ENCODE measurements at places on chromosomes 11 and 22. TPM values are rescaled to one million over a fixed set of nuclear protein-coding genes. Genes with fewer than 3 reads are reported as not detected.

DNA sequence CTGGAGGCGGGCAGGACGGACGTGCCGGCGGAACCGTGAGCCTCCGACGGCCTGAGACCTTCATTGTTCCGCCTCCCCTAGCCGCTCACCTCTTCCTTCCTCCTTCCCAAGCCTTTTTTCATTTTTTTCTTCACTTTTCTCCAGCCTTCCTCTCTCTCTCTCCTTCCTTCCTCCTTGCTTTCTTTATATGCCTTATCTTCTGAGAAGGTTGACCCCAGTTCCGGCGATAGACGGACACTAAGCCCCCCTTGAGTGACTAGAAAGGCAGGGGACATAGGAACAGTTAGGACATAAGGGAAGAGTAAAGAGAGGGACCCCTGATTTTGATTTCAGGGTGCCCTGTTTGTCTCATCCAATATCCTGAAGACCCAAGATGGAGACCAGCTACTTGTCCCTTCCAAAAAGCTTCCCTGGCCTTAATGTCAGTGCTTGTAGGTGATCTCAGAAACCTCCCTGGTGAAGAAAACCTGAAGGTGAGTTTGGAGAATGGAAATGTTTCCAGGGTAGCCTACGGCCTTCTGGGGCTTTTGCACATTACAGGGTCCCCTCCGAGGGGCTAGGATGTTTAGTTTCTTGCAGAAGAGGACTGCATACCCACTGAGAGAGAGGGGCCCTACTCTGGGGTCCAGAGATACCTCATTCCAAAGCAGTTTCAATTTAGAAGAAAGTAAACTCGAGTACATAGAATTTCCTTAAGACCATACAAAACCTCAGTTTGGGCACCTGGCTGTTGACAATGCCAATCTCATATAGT lies 3.5 kb downstream of the ADM start:
- no peak for DNase-seq
- H3K27me3 ChIP-seq, result peaks cover 71% of the 10 kb centered on the region
- H3K4me3 ChIP-seq, result peak overlapping the region; percentile 52
- no peaks in the 10 kb centered on the region for H3K36me3 ChIP-seq

The EFCAB6 gene
- 4.9 TPM for total RNA-seq

DNA sequence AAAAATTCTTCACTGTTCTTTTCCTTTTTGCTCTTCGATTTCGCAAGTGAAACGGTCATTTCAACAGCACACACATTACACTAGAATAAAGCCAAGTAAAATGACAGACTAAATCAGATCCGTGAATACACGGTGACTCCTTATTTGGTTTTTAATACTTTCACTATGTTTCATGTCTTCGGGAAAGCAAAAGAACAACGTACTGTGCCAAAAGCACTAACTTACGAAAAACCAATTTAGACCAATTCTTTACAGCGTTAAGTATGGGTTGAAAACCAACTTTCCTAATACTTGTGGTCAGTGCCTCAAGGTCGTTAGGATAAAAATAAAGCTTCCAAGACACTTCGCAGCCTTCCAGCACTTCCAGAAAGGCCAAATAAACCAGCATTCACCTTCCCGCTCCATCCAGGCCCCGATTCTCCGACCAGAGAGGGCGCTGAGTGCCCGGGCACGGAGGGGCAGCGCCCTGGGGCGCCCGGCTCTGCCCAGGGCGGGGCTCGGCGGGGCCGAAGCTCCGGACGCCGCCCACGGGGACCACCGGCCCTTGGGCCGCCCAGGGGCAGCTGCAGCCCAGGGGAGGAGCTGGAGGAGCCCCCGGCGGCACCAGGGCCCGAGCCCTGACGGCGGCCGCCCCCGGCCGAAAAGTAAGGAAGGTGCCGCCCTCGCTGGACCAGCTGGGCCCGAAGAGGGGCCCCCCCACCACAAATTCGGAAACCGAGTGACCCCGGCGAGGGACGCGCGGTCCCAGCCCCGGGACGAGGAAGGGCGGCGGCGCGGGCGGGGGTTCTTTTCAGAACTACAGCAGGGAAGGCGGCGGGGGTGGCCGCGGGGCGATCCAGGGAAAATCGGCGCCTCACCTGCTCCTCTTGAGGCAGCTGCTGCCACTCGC lies 499 bp downstream of the ATL3 start:
- H3K36me3 ChIP-seq, result no peaks in the 10 kb centered on the region
- H3K4me1 ChIP-seq, result peaks cover 7% of the 10 kb centered on the region
- peak overlapping the region; percentile 58 for H3K4me3 ChIP-seq
- no peak overlapping the region for H3K27ac ChIP-seq
- H3K27me3 ChIP-seq, result no peaks in the 10 kb centered on the region

- no peak overlapping the region for H3K4me3 ChIP-seq
- peaks cover 5% of the 10 kb centered on the region for H3K36me3 ChIP-seq
- H3K4me1 ChIP-seq, result peaks cover 8% of the 10 kb centered on the region
- H3K27ac ChIP-seq, result no peak overlapping the region
- DNase-seq, result no peak
Measured at GRCh38 chr11:134142536-134142935, 73.7 kb downstream of the JAM3 start.

All from neural progenitor cell (in vitro differentiated cells).